ENCODE measurements at places on chromosomes 6 and 20.

GRCh38 chr6:5869261-5869660 is 137.5 kb downstream of the NRN1 start:
- H3K4me3 ChIP-seq: no peak overlapping the region
- H3K27ac ChIP-seq: no peak overlapping the region
- H3K36me3 ChIP-seq: no peaks in the 10 kb centered on the region
- H3K27me3 ChIP-seq: no peaks in the 10 kb centered on the region

DNA sequence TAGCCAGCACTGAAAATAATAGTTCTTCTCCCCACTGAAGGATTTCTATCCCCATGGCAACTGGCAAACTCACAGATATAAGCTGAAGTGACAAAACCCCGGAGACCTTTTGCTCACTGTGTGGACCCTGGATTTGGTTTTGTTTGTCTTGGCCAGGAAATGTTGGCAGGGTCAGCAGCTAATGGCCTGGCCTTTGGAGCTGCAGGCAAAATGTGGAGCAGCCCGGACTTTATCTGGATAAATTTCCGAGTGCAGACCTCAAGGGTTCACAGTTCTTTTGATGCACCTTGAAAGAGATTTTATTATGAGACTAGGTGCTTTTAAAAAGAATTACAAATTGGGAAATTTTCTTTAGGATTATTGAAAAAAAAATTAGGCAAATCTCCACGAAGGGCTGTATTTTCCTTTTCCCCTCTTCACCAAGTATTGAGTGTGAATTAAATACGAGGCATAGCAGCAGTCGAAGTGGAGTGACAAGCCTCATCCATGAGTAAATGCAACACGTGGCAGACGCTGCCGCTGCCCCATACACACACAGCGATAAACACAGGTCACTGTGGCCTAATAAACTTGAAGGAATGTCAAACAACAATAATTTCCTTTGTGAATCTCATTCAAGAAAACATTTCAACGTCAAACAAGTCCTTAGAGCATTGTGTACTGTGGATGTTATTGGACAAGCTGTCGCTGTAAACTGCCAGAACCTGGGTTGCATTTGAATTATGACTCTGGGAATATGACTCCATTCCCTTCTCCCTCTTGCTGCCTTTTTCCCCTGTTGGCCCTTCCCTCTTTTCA is 35.1 kb upstream of the CCN6 start:
- H3K4me1 ChIP-seq: peaks cover 37% of the 10 kb centered on the region
- no peak for DNase-seq
- H3K4me3 ChIP-seq: no peak overlapping the region
- H3K27me3 ChIP-seq: no peaks in the 10 kb centered on the region
- H3K27ac ChIP-seq: peak overlapping the region; percentile 64

GRCh38 chr6:38552121-38552520 is 87.6 kb downstream of the BTBD9 start:
- H3K4me1 ChIP-seq: no peaks in the 10 kb centered on the region
- no peak for DNase-seq
- H3K36me3 ChIP-seq: no peaks in the 10 kb centered on the region
- H3K27me3 ChIP-seq: no peaks in the 10 kb centered on the region

DNA sequence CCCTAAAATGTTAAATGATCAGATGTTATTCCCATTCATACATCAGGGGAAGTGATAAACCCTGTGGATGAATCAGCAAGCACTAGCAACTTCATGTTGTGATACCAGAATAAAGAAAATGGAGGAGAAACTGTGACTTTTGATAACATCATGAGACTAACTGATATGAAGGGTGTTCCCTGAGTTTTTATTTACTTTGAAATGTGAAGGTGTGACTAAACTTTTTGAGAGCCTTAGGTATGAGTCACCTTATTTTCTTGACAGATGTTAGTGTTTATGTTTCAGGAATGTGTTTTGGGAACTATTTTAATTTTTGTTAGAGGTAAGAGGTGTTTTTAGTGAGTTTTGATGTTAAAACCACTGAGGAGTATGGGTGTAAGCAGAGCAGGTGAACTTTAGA is 4.4 kb downstream of the PARD6B start:
- H3K27ac ChIP-seq: no peak overlapping the region
- no peaks in the 10 kb centered on the region for H3K36me3 ChIP-seq
- no peaks in the 10 kb centered on the region for H3K27me3 ChIP-seq
- DNase-seq: no peak
- H3K4me1 ChIP-seq: no peaks in the 10 kb centered on the region
- H3K4me3 ChIP-seq: no peak overlapping the region

GRCh38 chr6:32566957-32567356 is 22.7 kb downstream of the HLA-DRB1 start:
- DNase-seq: no peak
- H3K4me3 ChIP-seq: no peak overlapping the region
- H3K27ac ChIP-seq: no peak overlapping the region
- no peaks in the 10 kb centered on the region for H3K4me1 ChIP-seq
- H3K36me3 ChIP-seq: no peaks in the 10 kb centered on the region

- no peak overlapping the region for H3K4me3 ChIP-seq
- H3K4me1 ChIP-seq: peaks cover 1% of the 10 kb centered on the region
- no peaks in the 10 kb centered on the region for H3K27me3 ChIP-seq
These were observed 4.3 kb downstream of the ZBTB46 start for GRCh38 chr20:63826753-63827152.

DNA sequence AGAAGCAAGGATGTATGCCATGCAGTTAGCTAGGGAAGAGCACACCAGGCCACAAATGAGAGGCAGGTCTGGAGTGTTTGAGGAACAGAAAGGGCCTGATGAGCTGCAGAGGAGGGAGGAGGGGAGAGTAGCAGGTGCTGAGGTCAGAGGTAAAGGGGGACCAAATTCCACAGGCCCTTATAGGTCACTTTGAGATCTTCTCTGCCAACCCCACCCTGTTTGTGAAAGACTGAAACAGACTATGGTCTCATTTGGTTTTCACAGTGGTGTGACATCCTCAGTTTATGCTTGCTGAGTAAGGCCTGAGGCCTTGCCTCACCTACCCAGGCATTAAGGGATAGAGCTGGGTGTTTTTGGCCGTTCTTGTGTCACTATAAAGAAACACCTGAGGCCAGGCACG is 187.7 kb upstream of the MYLIP start:
- H3K27me3 ChIP-seq: no peaks in the 10 kb centered on the region
- H3K36me3 ChIP-seq: no peaks in the 10 kb centered on the region
- no peak for DNase-seq
- no peak overlapping the region for H3K27ac ChIP-seq
- no peak overlapping the region for H3K4me3 ChIP-seq

DNA sequence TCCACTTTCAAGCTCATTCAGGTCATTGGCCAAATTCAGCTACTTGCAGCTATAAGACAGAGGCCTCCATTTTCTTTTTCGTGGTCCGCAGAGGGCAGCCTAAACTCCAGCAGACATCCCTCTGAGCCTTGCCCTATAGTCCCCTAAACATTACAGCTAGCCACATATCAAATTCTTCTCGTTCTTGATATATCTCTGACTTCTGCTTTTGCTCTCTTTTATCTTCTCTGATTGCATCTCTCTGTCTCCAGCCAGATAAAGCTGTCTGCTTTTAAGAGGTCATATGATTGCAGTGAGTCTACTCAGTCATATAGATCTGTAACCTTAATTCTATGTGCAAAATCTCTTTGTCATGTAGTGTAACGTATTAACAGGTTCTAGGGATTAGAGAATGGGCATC is 358.4 kb upstream of the RGS17 start:
- no peaks in the 10 kb centered on the region for H3K27me3 ChIP-seq
- no peak overlapping the region for H3K27ac ChIP-seq
- no peaks in the 10 kb centered on the region for H3K36me3 ChIP-seq
- DNase-seq: no peak

GRCh38 chr20:36917943-36918342 is 33.6 kb downstream of the SAMHD1 start:
- no peaks in the 10 kb centered on the region for H3K27me3 ChIP-seq
- H3K36me3 ChIP-seq: peaks cover 70% of the 10 kb centered on the region
- H3K4me1 ChIP-seq: no peaks in the 10 kb centered on the region
- no peak overlapping the region for H3K27ac ChIP-seq

DNA sequence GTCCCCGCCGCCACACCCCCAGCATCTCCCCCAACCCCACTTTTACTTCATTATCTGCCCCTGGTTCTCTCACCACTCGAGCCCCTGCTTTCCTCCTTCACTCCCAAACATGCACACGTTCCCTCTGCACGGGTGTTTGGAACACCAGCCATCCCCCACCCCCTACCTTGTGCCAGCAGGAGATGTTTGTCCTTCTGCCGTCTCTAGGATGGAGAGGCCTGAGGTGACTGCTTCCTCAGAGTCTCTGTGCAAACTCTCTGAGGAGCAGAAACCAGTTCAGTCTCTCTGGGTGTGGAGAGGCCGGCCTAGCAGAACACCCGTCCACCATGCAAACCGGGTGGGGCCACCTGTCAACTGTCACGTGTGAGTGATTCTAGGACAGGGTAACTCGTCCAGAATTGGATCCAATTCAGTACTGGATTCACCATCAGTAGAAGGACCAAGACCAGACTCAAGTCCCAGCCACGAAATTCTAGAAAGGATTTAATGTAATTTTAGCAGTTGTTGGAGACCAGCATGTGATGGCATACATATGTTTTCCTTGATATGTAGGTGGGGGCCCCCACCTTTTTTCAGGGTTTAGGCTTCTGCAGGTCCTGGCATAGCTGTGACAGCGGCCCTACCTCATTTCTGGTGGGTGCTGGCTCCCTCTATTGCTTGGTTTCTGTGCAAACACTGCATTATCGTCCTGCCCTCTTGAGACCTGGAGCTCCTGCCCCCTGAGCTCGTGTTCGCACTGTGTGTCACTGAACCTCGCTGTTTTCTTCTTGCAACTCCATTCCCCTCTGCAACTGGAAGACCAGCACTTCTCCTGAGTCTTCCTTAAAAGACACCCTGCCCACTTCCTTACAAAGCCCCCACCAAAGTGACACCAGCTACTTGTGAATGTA is at the start of gene RAET1E:
Gene RAET1E, minus strand, starts transcription at position 259 of the 890 bp plus-strand sequence. CDS start 7,212 bp downstream, outside the sequence.
- peak within 1 kb of the TSS; percentile 61 for H3K4me3 ChIP-seq
- H3K4me1 ChIP-seq: peaks cover 26% of the 10 kb centered on the region
- no peaks in the 10 kb centered on the region for H3K36me3 ChIP-seq

DNA sequence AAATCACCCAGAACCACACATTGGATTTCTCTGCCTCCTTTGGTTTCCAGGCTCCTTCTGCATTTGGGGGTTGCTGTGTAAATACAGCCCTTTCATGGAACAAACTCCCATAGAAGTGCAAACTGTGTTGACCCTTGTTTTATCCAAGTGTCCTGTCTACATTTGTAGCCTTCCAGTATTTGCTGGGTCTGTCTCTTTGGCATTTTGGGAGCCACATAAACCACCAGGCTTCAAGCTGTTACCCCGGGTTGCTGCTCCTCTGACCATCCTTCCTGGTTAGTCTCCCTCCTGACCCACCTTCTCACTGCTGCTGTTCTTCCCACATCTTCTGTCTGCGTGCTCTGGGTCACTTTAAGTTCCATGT is 7.6 kb upstream of the MTHFD1L start:
- no peaks in the 10 kb centered on the region for H3K36me3 ChIP-seq
- H3K27me3 ChIP-seq: no peaks in the 10 kb centered on the region
- no peak overlapping the region for H3K4me3 ChIP-seq
- no peak for DNase-seq

DNA sequence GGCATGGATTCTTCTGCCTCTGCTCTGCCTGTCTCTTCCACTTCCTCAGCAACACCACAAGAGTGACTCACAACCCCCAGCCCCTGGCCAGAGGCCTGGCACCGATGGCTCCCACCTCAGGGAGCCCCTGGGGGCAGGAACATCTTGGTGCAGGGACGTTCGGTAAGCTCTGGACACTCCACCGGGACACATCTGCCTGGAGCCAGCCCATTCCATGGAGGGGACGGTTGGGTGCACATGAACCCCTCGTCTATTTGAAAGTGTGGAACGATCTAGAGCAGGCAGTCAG is 246.5 kb downstream of the ERMARD start:
- H3K27ac ChIP-seq: no peak overlapping the region
- H3K4me3 ChIP-seq: no peak overlapping the region
- H3K4me1 ChIP-seq: no peaks in the 10 kb centered on the region

DNA sequence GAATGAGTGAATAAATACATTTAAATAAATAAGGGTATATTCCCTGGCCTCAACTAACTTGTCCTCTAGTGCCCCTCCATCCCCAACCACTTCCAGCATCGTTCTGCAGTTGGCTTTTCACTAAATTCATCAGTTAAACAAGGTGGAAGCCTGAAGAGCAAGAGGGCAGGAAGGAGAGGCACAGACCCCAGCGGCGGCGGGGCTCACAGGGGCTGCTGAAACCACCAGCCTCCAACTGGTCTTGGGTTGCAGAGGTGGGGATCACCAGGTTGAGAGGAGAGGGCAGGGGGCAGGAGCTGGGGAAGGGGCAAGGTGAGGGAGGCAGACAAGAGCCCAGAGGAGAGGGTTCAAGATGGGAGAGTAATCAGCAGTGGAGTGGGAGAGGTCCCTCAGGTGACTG is 27.1 kb downstream of the KCNK5 start:
- H3K36me3 ChIP-seq: no peaks in the 10 kb centered on the region
- no peak overlapping the region for H3K27ac ChIP-seq
- DNase-seq: no peak

- H3K4me3 ChIP-seq: no peak overlapping the region
- H3K36me3 ChIP-seq: no peaks in the 10 kb centered on the region
- DNase-seq: no peak
- H3K27me3 ChIP-seq: no peaks in the 10 kb centered on the region
These were observed 64.7 kb downstream of the KCNS1 start for GRCh38 chr20:45036044-45036755.

- no peak overlapping the region for H3K27ac ChIP-seq
- H3K4me3 ChIP-seq: no peak overlapping the region
- DNase-seq: no peak
- H3K27me3 ChIP-seq: no peaks in the 10 kb centered on the region
- no peaks in the 10 kb centered on the region for H3K36me3 ChIP-seq
- no peaks in the 10 kb centered on the region for H3K4me1 ChIP-seq
These were observed 67.3 kb upstream of the ADTRP start for GRCh38 chr6:11845664-11846577.

- H3K27me3 ChIP-seq: no peaks in the 10 kb centered on the region
- H3K4me3 ChIP-seq: no peak overlapping the region
- DNase-seq: no peak
- H3K36me3 ChIP-seq: no peaks in the 10 kb centered on the region
- H3K27ac ChIP-seq: no peak overlapping the region
- no peaks in the 10 kb centered on the region for H3K4me1 ChIP-seq
These were observed 88.5 kb upstream of the SSTR4 start for GRCh38 chr20:22946596-22946995.

DNA sequence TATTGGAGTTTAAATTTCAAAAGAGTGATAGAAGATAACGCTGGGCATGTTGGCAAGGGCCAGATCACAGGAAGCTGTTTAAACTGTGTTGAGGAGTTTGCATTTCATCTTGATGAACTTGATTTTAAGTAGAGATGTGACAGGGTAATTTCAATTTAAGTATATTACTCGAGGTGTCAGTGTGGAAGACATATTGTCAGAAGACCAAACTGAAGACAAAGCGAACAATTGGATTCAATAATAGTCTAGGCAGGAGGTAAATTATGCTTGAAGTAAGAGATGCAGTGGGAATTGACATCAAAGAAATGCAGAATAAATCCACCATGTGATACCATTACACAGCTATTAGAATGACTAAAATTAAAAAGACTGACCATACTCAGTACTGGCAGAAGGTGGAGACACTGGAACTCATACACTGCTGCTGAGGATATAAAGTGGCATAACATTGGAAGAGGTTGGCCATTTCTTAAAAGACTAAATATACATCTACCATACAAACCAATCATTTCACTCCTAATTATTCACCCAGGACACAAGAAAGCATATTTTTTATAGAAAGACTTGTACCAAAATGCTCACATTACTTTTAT is 240.8 kb downstream of the ARHGAP18 start:
- no peaks in the 10 kb centered on the region for H3K4me1 ChIP-seq
- no peak for DNase-seq
- no peaks in the 10 kb centered on the region for H3K27me3 ChIP-seq
- peaks cover 4% of the 10 kb centered on the region for H3K36me3 ChIP-seq

- H3K36me3 ChIP-seq: no peaks in the 10 kb centered on the region
- H3K27ac ChIP-seq: no peak overlapping the region
- H3K27me3 ChIP-seq: peaks cover 6% of the 10 kb centered on the region
These were observed 487 bp upstream of the BMP6 start for GRCh38 chr6:7725412-7725811.
